ENCODE measurements at places on chromosomes 5 and 9. TPM values are rescaled to one million over a fixed set of nuclear protein-coding genes. Genes with fewer than 3 reads are reported as not detected.

LYRM7 gene
- total RNA-seq = 10.1 TPM

FREM1 gene
- total RNA-seq = 1.7 TPM

FGD3 gene
- not detected for total RNA-seq

PRR16 gene
- 10.7 TPM for total RNA-seq

IFNA8 gene
- total RNA-seq = not detected

OBP2B gene
- not detected for total RNA-seq

- H3K4me1 ChIP-seq = peaks cover 14% of the 10 kb centered on the region
- H3K27me3 ChIP-seq = peaks cover 6% of the 10 kb centered on the region
- H3K36me3 ChIP-seq = no peaks in the 10 kb centered on the region
- no peak overlapping the region for H3K27ac ChIP-seq
- DNase-seq = no peak
Measured at GRCh38 chr5:118529361-118530144, 458.8 kb downstream of the DTWD2 start.

DNA sequence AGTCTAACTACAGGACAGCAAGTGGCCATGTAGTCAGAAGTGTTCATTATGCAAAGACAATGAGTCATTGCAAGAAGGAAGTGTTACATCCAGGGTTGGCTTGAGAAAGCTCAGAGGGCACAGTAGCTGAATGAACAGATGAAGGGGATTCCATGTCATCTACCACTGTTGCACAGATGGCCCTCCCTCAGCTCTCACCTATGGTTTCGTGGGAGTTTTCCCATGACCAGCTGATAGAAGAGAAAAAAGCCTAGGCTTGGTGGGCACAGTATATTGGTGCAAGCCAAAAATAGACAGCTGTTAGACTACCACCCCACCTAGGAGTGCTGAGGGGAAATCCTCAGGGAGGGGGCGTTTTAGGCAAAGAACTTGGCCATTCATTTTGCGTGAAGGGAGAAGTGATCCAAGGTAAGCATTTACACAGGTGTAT is 217.0 kb downstream of the DMRT2 start:
- H3K4me3 ChIP-seq = no peak overlapping the region
- H3K27me3 ChIP-seq = peaks cover 3% of the 10 kb centered on the region
- no peaks in the 10 kb centered on the region for H3K4me1 ChIP-seq
- no peak overlapping the region for H3K27ac ChIP-seq

- H3K4me3 ChIP-seq = no peak overlapping the region
- no peaks in the 10 kb centered on the region for H3K27me3 ChIP-seq
- peaks cover 5% of the 10 kb centered on the region for H3K36me3 ChIP-seq
- no peak overlapping the region for H3K27ac ChIP-seq
- peaks cover 38% of the 10 kb centered on the region for H3K4me1 ChIP-seq
- DNase-seq = no peak
Measured at GRCh38 chr9:126338945-126339344, 12.3 kb downstream of the MVB12B start.

GRCh38 chr5:161311965-161312364 is 234.6 kb downstream of the GABRB2 start:
- peaks cover 3% of the 10 kb centered on the region for H3K27me3 ChIP-seq
- no peak overlapping the region for H3K4me3 ChIP-seq
- H3K4me1 ChIP-seq = no peaks in the 10 kb centered on the region
- DNase-seq = no peak
- no peak overlapping the region for H3K27ac ChIP-seq

DNA sequence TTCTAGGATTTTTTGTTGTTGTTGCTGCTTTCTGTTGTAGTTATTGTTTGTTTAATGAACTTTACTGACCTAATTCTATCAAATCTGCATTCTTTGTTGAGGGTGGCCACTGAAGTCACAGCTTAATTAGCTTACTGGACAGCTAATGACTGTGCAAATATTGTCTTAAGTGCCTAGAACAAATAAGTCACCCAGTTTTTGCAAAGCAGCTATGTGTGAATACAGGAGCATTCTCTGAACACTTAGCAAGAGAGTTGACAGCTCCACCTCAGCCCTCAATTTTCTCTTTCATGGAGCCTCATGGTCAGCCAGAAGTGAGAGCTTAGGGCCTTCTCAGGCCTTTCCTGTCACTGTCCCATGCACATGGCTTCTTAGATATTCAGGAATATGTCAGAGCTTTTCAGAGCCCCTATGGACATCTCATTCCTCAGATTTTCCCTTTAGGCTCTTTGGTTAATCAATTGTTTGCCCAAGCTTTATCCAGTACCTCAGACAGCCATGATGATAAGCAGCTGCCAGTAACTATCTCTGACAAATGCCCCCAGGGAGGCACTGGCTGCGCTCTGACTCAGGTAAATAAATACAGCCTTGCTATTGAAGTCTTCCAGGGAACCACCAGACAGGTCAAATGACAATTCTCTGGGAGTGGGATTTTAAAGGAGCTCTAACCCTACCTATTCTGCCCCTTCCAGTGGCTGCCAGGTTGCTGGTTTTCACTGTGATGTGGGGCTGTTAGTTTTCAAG is 241.4 kb upstream of the IL12B start:
- DNase-seq = no peak
- no peak overlapping the region for H3K4me3 ChIP-seq
- H3K27me3 ChIP-seq = peaks cover 45% of the 10 kb centered on the region
- H3K27ac ChIP-seq = no peak overlapping the region
- no peaks in the 10 kb centered on the region for H3K36me3 ChIP-seq

- no peak overlapping the region for H3K4me3 ChIP-seq
- peaks cover 25% of the 10 kb centered on the region for H3K4me1 ChIP-seq
- no peak for DNase-seq
- H3K36me3 ChIP-seq = no peaks in the 10 kb centered on the region
- peaks cover 7% of the 10 kb centered on the region for H3K27me3 ChIP-seq
Measured at GRCh38 chr5:139759219-139759721, 36.3 kb upstream of the PSD2 start.

Measured in chondrocyte (in vitro differentiated cells).